ENCODE measurements at places on chromosomes 7 and 10.

- DNase-seq, result no peak
Observed at GRCh38 chr7:69597278-69598076, 798 bp upstream of the AUTS2 start.

- DNase-seq, result no peak
Observed at GRCh38 chr7:50497968-50498367, 47.8 kb upstream of the FIGNL1 start.

DNA sequence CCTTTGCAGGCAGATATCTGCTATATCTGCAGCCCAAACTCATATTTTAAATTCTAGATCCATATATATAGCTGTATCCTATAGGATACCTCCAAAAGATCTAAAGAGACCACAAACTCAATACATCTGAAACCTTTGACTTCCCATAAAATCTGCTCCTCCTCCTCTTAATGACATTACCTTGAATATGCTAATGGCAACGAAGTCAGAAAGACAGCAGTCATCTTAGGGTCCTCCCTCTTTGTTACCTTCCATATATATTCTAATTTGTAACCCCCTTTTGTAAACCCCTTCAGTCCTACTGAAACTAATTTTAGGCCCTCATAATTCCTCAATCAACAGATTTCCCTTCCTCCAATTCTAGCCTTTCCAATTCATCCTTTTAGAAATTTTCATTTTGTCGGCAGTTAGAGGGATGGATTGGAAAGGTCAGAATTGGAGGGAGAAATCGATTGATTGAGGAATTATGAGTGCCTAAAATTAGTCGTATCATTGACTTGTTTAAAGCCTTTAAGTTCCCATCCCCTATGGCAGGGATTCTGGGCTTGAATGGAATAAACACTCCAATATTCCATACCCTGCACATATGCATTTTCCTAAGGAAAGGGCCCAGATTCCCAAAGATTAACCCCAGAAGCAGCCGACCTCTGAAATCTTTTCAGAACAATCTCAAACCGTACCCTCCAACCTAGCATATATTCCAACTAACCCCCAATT, 2.4 kb downstream of the SYPL1 start:
- no peak for DNase-seq

DNA sequence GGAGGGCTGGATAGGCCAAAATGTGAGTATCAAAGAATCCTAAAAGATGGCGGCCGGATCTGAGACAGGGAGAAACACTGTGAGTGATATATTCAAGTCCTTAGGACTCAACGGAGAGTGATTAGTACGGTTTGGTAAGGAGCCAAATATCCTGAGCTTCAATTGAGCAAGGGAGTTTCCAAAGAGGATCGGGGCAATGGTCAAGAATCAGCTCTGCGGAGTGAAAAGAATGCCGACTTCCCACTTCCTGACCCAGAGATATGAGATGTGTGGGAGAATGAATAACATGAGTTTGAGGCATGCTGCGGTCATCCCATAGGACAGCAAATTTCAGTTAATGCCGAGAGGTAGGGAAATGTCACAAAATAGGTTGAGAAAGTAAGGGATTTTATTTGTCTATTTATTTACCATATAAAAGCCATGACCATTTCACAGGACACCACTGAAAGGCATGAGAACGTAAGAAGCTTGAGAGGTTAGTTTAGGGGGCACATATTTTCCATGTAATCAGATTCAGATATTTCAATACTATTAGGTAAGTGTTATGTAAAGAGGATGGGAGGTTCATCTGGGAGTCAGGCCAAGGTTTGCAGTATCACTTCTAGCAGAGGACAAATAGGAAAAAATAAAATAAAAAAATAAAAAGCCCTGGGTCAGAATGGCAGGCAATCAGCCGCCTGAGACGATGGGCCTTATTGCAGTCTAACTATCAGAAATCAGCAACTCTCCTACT, 165.6 kb downstream of the HGF start:
- DNase-seq, result no peak

GRCh38 chr10:67171970-67172369, 246.1 kb downstream of the LRRTM3 start:
- DNase-seq, result no peak

- DNase-seq, result peak; percentile 81
Observed at GRCh38 chr10:114541081-114541796, 116.8 kb downstream of the ABLIM1 start.

GRCh38 chr7:55032069-55032699, 13.4 kb downstream of the EGFR start:
- DNase-seq, result no peak

GRCh38 chr7:749140-749551, 22.1 kb upstream of the PRKAR1B start:
- no peak for DNase-seq

- DNase-seq, result peak; percentile 60
Observed at GRCh38 chr7:43303740-43304241, 191.3 kb downstream of the HECW1 start.

GRCh38 chr7:134339475-134339874, 22.7 kb upstream of the SLC35B4 start:
- DNase-seq, result no peak

DNA sequence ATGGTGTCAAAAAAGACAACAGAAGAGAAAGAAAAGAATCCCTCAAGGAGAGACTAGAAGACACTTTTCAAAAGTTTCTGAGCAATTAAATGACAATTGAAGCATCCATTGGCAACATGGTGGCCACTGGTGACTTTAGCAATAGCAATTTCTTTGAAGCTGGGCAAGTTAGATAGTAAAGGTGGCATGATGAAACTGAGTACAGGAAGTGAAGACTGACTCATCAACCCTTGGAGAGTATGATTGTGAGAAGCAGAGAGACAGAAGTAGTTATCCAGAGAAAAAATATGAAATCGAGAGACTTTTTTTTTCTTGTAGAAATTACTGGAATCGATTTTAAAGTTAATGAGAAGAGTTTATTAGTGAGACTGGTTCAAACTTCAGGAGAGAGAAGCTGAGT, 52.5 kb downstream of the DGKB start:
- no peak for DNase-seq

DNA sequence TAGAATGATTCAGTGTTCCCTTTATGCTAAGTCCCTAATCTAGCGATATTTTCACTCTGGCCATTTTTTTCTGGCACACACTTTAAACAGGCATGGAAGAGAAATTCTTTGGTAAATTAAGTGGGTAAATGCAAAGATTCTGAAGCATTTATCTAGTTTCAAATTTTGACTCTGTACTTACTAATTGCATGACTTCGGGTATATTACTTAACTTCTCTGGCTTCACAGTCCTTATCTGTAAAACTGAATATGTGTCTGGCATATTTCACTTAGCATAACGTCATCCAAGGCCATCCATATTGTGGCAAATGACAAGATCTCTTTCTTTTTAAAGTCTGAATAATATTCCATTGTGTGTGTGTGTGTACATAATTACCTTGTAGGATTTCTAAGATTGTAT, 114.5 kb downstream of the MBL2 start:
- DNase-seq, result no peak

GRCh38 chr10:29828956-29829355, 194.2 kb upstream of the SVIL start:
- no peak for DNase-seq

- DNase-seq, result no peak
Observed at GRCh38 chr7:22352887-22353286, 4.1 kb downstream of the RAPGEF5 start.

GRCh38 chr7:53672681-53673080, 637.2 kb downstream of the POM121L12 start:
- no peak for DNase-seq

GRCh38 chr10:129964611-129965424, 744 bp upstream of the EBF3 start:
- no peak for DNase-seq

GRCh38 chr7:41955893-41956675, 253.2 kb upstream of the INHBA start:
- DNase-seq, result no peak

- no peak for DNase-seq
Observed at GRCh38 chr10:60629332-60629731, 148.9 kb upstream of the CDK1 start.

GRCh38 chr10:70622981-70623844, 20.7 kb upstream of the PRF1 start:
- DNase-seq, result no peak

DNA sequence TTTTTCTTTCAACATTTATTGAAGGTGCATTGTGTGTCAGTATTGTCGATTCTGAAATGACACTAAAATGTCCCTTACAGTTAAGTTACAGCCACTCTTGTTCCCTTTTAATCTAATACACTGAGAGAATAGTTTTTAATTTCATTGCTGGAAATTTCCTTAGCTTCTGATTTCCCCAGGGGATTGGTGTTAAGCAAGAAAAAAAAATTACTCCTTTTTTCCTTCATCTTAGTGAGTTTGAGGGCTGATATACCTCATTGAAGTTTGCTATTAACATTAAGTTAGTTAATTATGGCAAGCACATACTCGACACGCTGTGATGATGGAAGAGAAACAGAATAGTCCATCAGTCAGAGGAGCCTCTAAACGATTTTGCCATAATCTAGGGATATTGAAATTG, 57.0 kb upstream of the EXOC4 start:
- no peak for DNase-seq

- DNase-seq, result no peak
Observed at GRCh38 chr7:143463556-143463955, 14.1 kb upstream of the TAS2R41 start.

DNA sequence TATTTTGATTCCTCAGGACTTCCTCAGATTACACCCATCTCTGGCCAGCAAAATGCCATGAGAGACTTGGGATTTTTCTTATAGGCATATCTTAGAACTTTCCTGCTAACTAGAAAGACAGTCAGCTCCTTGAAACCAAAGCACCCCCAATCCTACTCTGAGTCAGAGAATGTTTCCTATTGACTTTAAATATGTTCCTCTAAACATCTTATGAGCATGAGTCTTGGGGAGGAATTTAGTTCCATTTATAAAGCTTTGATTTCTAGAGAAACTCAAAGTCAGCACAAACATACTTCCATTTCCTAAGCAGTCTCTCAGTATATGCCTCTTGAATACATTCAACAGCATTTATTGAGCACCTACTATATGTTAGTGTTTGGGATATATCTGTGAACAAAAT, 128.5 kb downstream of the INHBA start:
- no peak for DNase-seq

DNA sequence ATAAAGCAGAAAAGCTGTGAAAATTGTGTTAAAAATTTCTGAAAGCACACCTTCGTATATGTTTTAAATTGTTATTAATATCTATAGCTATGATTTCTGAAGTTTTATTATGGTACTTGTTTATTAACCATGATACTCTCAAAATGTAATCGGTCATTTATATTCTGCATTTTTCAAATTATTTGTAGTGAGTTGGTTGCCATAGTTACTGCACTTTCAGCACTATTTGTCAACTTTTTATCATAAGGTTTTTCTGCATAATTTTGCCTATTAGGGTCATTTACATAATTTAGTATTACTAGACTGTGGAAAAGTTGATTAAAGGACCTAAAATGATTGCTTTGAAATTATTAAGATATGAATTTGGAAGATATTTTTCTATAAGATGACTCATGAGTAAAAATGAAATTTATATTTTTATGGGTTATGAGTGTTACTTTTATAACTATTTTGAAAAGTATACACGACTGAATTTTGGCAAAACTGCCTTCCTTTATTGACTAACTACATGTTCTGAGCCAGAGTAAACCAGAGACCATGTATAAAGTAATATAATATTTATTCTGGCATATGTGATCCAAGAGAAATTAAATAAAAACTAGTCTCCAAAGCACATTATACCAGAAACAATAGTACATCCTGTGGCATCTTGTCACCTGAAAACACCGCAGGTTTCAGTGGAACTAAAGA, 7.9 kb upstream of the AGR2 start:
- DNase-seq, result no peak

DNA sequence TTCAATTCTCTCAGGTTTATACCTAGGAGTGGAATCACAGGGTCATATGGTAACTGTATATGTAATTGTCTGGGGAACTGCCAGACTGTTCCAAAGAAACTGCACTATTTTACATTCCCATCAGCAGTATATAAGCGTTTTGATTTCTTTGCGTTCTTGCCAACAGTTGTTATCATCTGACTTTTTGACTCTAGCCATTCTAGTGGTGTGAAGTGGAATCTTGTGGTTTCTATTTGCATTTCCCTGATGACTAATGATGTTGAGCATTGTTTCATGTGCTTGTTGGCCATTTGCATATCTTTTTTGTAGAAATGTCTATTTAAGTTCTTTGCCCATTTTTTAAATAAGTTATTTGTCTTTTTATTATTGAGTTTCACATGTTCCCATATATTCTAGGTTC, 44.3 kb upstream of the ZC3HAV1 start:
- no peak for DNase-seq

- peak; percentile 12 for DNase-seq
Observed at GRCh38 chr7:44748948-44749731, 493 bp downstream of the ZMIZ2 start.

DNA sequence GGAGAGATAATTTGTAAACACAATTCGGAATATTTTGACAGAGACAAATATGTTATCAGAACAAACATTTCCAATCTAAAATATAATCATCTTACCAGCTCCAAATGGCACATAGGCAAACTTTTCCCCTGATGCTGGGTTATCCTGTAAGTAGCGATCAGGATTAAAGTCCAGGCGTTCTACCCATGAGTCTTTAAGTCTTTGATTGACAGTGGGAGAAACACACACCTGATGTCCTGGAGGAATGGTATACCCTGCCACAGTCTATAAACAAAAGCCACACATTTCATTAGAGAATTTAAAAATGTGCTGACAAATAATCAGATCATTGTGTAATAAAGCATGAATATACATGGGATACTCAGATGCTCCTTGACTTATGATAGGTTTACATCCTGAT, 17.3 kb downstream of the CYP51A1 start:
- no peak for DNase-seq

DNA sequence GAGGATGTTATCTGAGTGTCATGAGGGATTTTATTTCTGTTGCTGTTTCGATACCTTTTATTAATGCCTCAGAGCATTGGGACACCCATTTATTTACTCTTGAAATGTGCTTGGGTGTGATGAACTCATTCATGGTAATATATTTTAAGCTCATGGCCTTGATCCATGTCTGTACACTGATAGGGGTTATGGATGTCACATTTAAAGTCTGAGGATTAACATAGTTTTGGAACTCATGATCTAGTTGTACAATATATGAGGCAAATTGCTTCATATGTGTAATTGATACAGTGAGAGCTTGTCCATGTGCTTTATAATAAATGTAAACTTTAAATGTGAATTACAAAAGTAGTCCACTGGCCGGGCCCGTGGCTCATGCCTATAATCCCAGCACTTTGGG, 23.0 kb upstream of the ZRANB1 start:
- no peak for DNase-seq
